T-cell (primary cell): ENCODE measurements at places on chromosomes 7 and 10. TPM values are rescaled to one million over a fixed set of nuclear protein-coding genes. Genes with fewer than 3 reads are reported as not detected.

Gene ZRANB1
- 18.5 TPM for total RNA-seq

DNA sequence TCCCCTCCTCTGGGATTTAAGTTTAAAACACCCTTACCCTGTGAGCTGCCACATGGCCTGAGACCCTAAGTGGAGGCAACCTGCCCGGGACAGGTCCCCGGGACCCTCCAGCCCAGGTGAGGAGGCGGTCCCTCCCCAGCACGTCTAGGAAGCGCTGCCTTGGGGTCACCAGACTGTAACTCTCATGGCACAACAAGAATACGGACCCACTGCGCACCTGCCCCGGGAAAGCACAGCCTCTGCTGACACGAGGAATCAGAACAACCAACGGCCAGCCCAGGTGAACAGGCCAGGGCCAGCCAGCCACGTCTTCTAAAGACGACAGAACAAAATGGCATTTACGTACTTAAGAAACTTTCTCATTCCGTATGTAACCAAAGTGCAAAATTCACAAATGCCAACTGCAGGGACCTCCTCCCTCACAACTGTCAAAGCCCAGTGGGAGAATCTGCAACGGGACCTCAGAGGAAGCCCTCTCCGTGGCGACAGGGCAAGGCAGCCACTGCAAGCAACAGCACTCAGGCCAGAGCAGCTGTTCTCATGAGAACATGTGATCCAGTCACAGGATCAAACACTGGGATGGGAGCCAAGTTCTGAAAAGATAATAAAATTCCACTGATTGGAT is 208.4 kb downstream of the DIP2C start:
- DNase-seq: no peak

GRCh38 chr7:96669812-96670211 is 39.8 kb downstream of the SEM1 start:
- no peak for DNase-seq

GRCh38 chr7:117195361-117196029 is 127.4 kb downstream of the WNT2 start:
- no peak for DNase-seq

DNA sequence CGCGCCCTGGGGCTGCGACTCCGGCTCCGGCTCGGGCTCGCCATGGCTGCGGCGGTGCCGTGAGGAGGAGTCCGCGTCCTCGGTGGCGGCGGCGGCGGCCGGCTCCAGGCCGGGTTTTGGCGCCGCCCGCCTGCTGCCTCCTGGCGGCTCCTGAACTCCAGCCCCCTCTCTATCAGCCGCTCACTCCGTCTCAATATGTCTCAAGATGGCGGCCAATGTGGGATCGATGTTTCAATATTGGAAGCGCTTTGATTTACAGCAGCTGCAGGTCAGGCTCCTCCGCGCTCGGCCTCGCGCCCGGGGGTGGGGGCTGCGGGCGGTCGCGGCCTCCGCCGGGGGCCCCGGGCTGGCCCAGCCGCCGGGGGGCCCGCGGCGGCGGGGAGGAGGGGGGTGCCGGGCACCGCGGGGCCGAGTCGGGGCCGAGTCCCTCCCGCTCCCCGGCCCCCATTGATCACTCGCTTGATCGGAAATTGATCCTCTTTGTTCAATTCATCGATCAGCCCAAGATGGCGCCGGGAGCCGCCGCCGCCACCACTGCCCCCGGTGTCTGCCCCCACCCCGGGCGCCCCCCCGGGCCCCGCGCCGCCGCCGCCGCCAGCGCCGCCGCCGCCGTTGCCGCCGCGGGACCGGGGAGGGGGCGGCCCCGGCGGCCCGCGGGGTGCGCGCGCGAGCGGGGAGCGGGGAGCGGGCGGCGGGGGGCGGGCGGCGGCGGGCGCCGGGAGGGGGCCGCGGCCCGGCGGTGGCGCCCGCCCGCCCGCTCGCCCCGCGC is 1.4 kb upstream of the CUX1 start:
- DNase-seq: peak; percentile 66

Gene ACBD7
- 0.28 TPM for total RNA-seq

DNA sequence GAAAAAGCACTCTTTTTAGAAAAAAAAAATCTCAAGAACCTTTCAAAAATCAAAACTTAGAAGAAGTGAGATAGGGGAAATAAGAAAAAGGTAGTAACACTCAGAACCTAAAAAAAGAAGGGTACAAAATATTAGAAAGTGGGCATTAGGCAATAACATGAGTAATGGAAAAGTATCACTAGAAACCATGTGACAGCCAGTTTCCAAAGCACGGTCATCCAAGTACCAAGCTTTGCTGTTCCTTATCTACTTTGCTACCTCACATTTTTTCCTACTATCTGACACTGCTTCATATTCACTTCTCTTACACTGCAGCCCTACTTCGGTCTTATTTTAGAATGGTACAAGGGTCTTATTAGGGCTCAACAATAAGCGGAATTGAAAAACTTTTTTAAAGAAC is 30.3 kb downstream of the IMMP2L start:
- DNase-seq: no peak

Gene CLDN15
- 46.5 TPM for total RNA-seq

Gene MBL2
- total RNA-seq: not detected

DNA sequence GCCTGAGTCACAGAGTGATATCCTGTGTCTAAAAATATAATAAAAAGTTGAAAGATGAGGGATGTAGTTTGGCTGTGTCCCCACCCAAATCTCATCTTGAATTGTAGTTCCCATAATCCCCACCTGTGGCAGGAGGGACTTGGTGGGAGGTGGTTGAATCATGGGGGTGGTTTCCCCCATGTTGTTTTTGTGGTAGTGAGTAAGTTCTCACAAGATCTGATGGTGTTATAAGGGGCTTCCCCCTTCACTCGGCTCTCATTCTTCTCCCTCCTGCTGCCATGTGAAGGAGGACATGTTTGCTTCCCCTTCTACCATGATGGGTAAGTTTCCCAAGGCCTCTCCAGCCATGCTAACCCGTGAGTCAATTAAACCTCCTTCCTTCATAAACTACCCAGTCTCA is 25.1 kb upstream of the UBE3C start:
- no peak for DNase-seq

GRCh38 chr7:30905078-30906012 is 6.3 kb upstream of the AQP1 start:
- DNase-seq: no peak

Gene GNGT1
- not detected for total RNA-seq

DNA sequence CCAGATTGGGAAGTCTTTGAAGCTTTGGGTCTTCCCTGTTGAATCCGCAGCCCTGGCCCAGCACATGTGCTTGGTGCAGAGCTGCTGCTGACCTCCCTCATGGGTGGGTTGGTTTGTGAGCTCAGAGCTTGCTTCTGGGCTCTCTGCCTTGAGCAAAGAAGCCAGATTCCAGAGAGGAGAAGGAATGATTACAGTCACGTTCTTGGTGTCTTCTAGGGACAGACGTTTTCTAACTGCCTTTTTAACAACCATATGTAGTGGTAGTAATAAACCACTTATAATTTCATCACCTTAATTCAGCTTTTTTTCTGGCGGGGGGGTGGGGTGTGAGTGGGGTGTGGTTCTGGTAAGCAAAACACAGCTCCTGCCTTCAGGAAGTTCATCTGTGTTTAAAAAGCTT is 39.5 kb downstream of the LRMDA start:
- DNase-seq: no peak

DNA sequence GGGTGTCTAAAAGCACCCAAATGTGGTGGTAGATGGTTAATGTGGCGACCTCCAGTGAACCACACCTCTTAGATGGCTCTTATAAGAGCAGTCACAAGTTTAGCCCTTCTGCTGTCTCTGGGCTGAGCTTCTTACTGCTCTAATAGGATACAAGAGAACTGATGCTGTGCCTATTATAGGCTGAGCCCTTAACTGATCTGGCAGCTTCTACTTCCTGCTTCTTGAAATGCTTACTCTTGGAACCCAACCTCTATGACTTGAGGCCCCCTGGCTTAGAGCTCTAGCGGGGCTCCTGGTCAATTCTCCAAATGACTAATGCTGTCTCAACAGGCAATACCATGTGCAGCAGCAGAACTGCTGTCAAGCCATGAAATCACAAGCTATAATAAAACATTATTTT is 35.0 kb upstream of the LSM8 start:
- DNase-seq: no peak

Gene CLDN4
- 0.79 TPM for total RNA-seq

- no peak for DNase-seq
Observed at GRCh38 chr10:116316503-116316902, 7.7 kb upstream of the CCDC172 start.

DNA sequence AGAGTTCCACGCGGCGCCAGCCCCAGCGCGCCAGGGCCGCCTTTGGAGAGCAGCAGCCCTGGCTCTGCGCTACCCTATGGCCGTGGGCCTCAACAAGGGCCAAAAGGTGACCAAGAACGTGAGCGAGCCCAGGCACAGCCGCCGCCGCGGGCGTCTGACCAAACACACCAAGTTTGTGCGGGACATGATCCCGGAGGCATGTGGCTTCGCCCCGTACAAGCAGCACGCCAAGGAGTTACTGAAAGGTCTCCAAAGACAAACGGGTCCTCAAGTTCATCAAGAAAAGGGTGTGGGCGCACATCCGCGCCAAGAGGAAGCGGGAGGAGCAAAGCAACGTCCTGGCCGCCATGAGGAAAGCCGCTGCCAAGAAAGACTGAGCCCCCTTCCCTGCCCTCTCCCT is 144.1 kb downstream of the SRPK2 start:
- DNase-seq: no peak

DNA sequence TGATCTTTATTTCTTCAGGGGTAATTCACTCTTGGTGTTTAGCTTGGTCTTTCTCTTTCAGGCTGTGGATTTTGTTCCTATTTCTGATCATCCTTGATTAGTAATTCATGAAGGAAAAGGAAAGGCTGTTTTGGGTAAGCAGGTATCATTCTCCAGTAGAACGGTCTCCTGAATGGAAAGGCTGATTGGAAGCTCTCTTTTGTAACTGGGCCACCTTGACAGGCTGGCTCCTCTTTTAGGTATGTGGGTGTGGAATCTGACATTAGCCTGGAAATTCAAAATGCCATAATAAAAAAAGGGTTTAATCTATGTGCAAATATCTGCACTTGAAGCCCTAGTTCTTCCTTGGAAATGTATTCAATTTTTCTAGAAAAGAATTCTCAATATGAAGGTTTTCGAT is 18.9 kb downstream of the TAS2R39 start:
- DNase-seq: no peak

Gene ZNF479
- not detected for total RNA-seq

- no peak for DNase-seq
Observed at GRCh38 chr10:80509403-80510161, 28.1 kb upstream of the SH2D4B start.

DNA sequence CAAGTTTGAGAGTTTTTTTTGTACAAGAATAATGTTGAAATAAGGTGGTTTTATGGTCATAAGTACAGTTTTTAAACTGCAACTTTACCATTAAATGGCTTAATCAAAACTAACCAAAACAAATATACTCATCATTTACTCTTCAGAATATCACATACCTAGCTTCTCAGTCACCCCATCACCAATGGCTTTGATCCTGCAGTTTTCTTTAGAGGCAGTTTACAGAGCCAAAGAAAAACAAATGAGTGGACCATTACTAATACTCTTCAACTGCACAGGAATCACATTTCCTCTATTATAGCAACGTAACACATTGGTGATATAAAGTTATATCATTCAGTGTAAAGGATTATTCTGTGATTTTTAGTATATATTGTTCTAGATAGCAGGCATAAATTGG is 576.1 kb upstream of the LRRTM3 start:
- DNase-seq: no peak

DNA sequence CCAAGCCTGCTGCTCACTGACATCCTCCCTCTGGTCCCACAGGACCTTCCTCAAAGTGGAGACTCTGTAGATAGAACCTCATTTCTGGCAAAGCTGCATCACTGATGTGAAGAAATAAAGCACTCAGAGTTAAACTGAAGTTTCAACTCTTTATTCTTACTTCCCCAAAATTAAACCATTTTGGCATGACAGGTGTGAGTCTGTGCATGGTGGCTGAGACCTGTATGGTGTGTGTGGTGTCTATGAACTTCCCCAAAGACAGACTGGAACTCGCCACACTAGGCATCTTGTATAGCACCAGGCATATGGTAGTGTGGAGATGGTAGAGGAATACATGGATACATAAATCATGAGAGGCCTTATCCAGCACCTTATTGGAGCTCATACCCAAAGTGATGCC is 6.6 kb upstream of the WDFY4 start:
- no peak for DNase-seq

DNA sequence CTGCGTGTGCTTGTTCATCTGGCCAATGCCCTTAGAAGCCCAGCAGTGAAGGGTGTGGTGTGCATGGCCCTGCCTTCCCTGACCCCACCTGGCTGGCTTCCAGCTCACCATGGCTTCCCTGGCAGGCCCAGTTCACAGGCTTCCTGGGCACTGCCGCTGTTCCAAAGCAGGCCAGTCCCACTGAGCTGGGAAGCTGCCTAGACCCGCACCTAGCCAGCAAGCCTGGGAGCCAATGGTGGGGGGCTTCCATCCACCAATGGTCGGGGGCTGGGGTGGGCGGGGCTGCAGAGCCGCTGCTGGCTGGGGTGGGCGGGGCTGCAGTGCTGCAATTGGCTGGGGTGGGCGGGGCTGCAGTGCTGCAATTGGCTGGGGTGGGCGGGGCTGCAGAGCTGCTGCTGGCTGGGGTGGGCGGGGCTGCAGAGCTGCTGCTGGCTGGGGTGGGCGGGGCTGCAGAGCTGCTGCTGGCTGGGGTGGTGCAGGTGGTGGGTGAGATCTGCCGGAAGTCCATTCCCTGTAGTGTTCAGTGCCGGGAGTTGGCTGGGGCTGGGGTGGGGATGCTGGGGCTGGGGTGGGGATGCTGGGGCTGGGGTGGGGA is 12.4 kb downstream of the CALY start:
- no peak for DNase-seq

Gene PLEKHS1
- total RNA-seq: not detected

Gene CLCN1
- total RNA-seq: not detected

DNA sequence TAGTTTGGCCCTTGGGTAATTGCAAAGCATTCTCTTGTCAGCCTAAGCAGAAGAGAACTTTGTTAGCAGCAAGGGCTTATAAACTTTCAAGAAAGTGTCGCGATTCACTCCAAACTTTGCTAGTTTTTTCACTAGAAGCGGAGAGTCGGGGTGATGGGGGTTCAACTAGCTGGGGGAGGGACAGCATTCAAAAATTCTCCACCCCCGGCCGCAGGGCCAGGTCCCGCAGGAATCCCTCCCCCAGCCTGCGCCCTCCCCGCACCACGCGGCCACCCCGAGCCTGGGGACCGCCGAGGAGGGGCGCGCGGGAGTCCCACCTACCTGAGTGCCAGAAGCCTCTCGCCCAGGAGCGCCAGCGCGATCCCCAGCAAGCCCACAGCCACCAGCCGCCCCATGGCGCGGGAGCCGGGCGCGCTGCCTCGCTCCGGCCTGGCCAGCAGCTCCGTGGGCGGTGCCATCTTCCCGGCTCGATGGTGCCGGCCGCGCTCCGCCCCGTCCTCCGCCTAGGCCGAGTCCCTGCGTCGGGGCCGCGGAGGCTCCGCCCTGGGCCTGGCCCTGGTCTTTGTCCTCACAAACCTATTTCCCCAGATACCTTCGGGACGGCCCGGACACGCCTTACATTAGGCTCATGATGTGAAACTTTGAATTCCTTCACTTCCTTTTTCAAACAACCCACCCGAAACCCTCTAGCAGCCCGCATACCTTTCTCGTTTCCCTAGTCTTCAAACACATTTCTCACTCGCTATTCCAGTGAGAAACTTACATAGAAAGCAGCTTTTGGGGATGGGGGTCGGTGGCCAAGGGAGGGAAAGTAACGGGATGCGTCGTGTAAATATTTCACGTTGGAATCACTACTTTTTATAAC is at the start of gene PON2:
PON2 (minus strand) TSS at position 472 of the 865 bp plus-strand sequence; CDS start at position 395, 77 bp downstream.
- peak; percentile 0 for DNase-seq

- no peak for DNase-seq
Observed at GRCh38 chr7:91543646-91544045, 279.4 kb downstream of the FZD1 start.

Gene TRA2A
- 119 TPM for total RNA-seq

GRCh38 chr7:12137283-12137682 is 73.8 kb upstream of the TMEM106B start:
- no peak for DNase-seq

Gene C10orf90
- total RNA-seq: not detected
